ENCODE measurements at places on chromosomes 11 and 22. TPM values are rescaled to one million over a fixed set of nuclear protein-coding genes. Genes with fewer than 3 reads are reported as not detected.

The PNPLA3 gene
- total RNA-seq = 0.76 TPM

The GVQW3 gene
- 0.38 TPM for total RNA-seq

The NCF4 gene
- total RNA-seq = not detected

The SLC22A12 gene
- not detected for total RNA-seq

The HOATZ gene
- total RNA-seq = not detected

The C11orf86 gene
- not detected for total RNA-seq

The DBX1 gene
- total RNA-seq = not detected

The SLC17A6 gene
- not detected for total RNA-seq

The TMPRSS4 gene
- not detected for total RNA-seq

The DDIAS gene
- total RNA-seq = 4.4 TPM

The SLC5A1 gene
- under 0.01 TPM for total RNA-seq

The ISX gene
- total RNA-seq = not detected

The CECR2 gene
- under 0.01 TPM for total RNA-seq

The FUT4 gene
- 3.7 TPM for total RNA-seq

The TYMP gene
- 24.9 TPM for total RNA-seq

The OR10D3 gene
- total RNA-seq = not detected

The RAG2 gene
- not detected for total RNA-seq
